ENCODE measurements at places on chromosomes 16 and 17.
A peak's percentile ranks its signal among the peaks of the same experiment; 100 is the strongest.

DNA sequence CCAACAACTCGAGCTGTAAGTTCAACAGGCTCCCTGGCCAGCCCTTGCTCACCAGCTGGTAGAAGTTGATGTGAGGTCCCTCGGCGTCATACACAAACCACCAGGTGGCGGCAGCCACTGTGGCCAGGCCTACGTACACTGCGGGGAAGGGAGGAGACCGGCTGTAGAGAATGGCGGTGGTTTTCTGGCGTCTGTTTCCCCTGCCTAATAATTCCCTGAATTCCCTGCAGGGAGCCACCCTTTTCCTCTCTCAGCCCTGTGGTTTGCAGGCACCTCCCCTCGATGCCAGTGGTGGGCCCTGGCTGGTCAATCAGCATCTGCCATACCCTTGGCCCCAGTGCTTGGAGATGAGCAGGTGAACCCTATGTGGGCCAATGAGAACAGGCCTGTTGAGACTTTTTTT lies 18.9 kb upstream of the P2RX1 start:
- peak; percentile 72 for DNase-seq

DNA sequence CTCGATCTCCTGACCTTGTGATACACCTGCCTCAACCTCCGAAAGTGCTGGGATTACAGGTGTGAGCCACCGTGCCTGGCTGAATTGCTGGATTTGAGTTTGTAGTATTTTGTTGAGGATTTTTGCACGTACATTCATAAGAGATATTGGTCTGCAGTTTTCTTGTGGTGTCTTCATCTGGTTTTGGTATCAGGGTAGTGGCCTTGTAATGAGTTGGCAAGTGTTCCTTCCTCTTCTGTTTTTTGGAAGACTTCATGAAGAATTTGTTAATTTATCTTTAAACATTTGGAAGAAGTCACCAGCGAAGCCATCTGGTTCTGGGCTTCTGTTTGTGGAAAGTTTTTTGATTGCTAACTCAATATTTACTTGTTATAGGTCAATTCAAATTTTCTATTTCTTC lies 26.9 kb downstream of the SPNS3 start:
- no peak for DNase-seq

DNA sequence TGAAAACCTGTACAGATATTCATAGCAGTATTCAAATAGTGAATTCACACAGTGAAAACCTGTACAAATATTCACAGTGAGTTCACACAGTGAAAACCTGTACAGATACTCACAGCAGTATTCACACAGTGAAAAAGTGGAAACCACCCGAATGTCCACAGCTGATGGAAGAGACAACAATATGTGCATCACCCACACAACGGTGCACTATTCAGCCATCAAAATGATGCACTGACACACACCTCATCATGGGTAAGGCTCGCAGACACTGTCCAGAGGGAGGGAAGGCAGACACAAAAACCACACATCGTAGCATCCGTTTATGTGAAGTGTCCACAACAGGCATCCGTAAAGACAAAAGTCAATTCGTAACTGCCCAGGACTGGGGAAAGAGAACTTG lies 100.9 kb downstream of the VPS53 start:
- peak; percentile 39 for DNase-seq

DNA sequence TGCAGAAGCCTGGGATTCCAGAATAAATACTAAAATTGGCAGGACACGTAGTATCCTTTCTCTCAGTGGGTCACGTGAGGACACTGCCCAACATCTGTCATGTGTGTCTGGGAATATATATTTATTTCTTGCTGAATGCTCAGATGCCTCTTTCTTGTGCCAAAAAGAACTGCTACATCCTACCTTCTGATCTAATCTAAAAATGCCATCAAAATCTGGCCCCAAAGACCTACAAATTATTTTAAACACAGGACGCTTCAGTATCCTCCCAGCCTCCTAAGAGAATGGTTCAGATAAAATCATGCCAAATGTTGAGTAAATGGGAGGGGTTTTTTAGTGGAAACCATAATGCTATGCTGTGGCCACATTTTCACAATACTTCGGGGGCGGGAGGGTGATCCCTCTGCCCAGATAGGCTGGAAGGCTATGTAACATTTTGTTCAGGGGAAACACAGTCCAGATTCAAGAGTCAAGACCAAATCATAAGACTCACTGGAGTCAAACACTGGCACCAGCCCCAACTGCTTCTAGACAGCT lies 22.9 kb upstream of the CORO6 start:
- peak; percentile 91 for DNase-seq

DNA sequence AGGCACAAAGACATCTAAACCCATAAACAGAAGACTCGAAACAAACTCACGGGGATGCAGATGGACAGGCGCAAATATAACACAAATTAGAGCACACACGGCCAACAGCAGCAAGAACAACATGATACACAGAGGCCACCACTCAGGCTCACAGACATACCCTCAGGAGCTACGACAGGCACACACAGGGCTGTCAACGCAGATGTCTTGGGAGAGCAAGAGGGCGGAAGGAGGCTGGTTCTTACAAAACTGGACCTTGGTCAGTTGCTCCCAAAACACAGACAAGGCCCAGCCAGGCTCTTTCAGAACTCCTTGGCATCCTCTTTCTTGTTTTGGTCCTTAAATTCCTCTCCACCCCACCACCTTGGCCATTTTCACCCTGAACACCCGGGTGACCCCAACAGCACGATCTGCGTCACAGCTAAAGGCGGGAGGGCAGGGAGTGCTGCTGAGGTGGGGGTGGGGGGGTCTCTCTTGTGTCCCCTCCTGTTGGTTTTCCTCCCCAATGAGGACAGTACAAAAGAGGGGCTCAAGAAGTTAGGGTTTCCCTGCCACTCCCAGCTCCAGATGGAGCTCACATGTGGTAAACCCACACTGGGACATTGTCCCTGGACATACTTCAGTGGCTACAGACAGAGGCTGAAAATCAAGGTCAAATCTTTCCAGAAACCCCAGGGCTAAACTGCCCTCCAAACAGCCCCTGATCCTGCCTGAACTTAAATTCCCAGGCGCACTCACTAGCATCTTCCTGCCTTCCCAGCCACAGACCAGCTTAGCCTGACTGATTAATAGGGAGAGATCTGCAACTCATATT lies 221.3 kb downstream of the C16orf78 start:
- DNase-seq, result no peak

- no peak for DNase-seq
These were observed 9.3 kb downstream of the RIPOR1 start for GRCh38 chr16:67537636-67538591.

- no peak for DNase-seq
These were observed 15.3 kb downstream of the RSL1D1 start for GRCh38 chr16:11835891-11836649.

- DNase-seq, result no peak
These were observed 208.9 kb upstream of the CHMP6 start for GRCh38 chr17:80782536-80783427.

DNA sequence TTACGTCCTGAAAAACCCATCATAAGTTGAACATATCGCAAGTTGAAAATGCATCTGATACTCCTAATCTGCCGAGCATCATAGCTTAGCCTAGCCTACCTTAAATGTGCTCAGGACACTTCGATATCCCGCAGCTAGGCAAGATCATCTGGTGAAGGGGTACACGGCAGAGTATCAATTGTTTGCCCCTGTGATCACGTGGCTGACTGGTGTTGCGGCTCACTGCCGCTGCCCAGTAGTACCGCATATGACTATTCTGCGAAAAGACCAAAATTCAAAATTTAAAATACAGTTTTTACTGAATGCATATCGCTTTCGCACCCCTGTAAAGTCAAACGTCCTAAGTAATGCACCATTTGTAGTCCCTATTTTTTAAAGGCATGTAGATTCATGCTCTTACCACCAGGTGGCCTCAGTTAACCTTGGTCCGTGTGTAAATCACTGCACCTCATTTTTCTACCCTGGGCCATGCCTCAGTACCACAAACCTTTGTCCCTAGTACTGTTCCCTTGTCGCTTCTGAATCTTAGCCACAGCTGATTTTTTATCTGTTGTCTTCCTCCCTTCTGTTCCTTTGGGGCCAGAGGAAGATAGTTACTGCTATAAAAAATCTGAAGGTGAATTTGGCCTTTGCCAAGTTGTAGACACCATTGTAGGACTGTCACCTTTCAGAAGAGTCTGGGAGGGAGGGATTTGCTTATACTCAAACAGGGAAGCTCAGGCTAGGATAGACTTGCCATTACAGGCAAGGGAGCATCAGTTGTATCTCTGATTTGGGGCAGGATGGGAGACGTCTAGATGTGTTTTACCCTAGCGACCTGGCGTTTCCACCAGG lies 34.4 kb downstream of the WWP2 start:
- DNase-seq, result peak; percentile 40

- no peak for DNase-seq
These were observed 113.1 kb downstream of the ADCY9 start for GRCh38 chr16:4003166-4003565.

- no peak for DNase-seq
These were observed 110.7 kb downstream of the WWOX start for GRCh38 chr16:78209951-78210661.

GRCh38 chr16:50606431-50607050 lies 58.3 kb downstream of the NKD1 start:
- no peak for DNase-seq

DNA sequence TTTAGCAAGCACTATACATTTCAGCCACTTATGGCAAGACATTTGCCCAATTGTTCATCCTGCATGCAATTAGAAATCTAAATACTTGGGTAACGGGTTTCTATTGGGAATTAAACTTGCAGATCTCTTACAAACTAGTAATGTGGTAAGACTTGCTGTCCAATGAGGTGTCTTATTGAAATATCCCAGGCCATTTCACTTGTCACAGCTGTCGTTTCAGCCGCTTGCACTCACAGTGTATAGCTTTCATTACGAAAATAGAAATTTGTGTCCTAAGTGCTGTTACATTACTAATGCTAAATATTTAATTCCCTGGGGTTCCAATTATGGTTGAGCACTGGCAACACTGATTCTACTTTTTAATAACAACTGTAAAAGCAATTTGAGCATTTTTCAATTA lies 40.3 kb upstream of the IRX5 start:
- DNase-seq, result no peak

DNA sequence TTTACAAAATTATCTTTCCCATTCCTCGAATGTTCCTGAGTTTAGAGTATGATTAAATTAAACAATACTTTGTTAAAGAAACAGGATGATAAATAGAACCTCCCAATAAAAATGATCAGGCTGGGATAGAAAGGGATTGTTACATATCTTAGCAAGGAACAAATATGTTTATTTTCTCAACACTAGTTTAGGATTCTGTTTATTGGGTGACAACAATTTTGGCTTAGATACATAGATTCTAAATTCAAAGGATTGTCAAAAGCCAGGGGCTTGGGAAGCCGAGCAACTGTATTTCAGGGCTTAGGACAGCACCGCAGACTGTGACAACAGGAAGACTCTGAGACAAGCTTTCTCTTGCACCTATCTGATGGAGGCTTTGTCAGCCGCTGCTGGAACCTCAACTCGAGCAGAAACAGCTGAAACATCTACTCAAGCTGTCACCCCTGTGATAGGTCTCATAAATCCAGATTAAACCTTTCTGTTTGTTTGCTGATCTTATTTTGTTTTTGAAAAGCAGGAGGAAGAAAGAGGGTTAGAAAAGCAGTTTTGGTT lies 562.8 kb upstream of the ZFHX3 start:
- DNase-seq, result no peak

DNA sequence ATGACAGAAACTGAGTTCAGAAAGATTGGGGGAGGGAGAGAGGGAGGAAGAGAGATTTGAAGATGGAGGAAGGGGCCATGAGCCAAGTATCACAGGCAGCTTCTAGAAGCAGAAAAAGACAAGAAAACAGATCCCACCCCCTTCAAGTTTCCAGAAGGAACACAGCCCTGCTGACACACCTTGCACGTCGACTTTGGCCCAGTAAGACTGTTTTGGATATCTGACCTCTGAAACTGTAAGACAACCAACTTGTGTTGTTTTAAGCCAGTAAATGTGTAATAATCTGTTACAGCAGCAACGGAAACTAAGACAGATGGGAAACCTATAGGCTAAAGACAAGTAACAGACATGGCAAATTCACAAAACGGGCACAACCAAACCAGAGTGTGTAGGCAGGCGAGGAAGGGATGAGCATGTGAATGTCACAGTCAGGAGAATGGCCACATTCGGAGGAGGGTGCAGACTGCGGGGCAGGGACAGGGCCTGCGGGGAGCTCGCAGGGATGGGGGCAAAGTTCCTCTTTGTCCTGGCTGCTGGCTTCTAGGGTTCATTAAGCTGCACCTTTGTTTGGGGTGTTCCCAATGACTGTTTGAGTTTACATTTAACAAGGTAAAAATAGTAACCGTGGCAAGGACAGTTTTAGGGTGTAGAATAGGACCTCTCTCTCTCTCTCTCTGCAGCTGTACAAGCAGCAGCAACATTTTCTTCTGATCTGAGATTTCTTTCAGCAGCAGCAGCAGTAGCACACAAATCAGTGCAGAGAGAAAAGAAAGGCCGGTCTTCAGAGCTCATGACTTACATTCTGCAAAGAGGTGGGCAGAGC lies 18.3 kb upstream of the ATP2C2 start:
- DNase-seq, result no peak

- DNase-seq, result no peak
These were observed 266.2 kb downstream of the UTP18 start for GRCh38 chr17:51526507-51526906.

GRCh38 chr16:28846933-28847273 lies 755 bp upstream of the TUFM start:
- DNase-seq, result no peak

DNA sequence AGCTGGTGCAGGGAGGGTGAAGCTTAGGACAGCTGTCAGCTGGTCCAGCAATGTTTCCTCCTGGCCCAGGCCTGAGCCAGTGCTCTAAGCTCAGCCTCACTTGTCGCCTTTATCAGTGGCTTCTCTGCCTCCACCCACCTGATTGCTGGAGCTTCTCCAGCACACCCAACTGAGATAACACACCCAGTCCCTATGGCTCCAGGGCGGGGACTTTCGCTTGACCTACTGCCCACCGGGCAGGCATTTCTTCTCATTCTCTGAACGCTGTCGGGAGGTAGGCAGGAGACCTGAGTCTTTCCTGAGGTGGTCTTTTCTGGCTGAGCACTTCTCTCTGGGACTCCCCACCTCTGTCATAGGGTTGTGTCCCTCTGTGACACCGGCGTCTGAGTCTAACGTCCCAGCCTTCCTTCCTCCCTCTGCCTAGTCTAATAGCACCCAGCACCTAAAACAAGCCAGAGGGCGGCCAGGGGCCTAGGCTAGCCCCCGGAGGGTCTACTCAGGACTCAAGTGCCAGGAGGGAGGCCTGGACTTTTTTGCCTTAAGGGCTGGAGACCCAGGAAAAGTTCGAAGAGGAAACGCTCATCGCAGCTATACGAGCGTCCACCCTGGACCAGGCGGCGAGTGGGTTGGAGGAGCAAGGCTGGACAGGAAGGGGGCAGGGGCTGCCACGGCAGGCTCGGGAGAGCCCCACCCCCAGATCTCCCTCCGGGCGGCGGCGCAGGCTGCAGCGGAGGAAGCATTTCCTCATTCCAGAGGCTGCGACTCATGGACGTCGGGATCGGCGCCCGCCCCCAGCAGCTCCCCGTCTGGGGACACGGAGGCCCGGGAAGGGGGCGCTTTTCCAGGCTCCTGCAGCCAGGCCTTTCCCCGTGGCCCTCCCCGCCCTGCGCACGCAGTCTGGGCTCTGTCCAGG lies 756 bp downstream of the TAX1BP3 start:
- peak; percentile 59 for DNase-seq

DNA sequence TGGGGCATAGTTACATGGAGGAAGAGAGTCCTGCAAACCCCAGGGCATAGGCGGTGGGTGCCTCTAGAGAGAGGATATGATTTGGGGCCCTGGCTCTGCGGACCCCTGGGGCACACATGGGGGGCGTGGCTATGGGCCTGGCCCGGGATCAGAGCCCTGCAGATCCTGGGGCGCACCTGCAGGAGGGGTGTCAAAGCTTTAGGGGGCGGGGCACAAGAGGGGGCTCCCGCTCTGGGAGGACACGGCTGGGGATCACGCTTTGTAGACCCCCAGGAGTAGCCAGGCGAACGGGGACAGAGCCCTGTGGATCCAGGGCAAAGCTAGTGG lies 497 bp downstream of the BCL7C start:
- DNase-seq, result no peak
